Stomach (tissue), 19 donors: ENCODE measurements at places on chromosomes 11 and 22. TPM values are rescaled to one million over a fixed set of nuclear protein-coding genes. Genes with fewer than 3 reads are reported as not detected.

Gene APOL4
- 1.2 TPM for total RNA-seq

Gene VSIG10L2
- not detected for total RNA-seq

Gene GP1BB
- total RNA-seq = 2.4 TPM

Gene GGTLC3
- not detected for total RNA-seq

Gene IL10RA
- total RNA-seq = 10.6 TPM

Gene SPDYC
- total RNA-seq = not detected

Gene EHF
- total RNA-seq = 113 TPM

DNA sequence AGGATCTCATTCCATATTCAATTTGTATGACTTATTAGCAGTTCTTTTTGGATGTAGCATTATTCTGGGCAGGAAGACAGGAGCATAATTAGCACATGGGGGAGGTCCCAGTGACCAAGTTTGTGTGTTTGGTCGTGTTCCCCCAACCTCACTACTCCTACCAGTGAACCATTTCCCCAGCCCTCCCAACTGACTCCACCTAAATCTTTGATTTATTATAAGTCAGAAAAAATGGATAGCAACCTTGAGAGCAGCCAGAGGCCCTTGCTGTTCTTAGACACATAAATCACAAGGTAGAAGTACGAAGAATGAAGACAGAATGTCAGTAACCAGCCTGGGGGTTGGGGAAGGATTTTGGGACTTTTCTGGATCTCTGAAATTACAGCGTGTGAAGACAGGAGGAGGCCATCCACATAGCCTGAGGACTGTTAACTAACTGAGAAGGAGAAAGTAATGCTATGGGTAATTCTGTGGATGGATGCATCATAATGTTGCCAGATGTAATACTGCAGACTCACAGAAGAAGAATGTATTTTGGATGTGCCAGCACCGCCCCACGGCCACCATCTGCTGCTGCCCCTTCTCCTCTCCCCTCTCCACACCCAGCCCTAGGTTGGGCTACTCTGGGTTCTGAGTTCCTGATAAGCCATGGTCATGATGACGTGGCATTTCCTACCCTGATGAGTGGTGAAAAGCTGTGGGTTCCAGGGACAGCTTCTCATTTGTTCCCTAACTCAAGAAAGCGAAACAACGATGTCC lies 124.3 kb upstream of the TTC12 start:
- no peak for DNase-seq

DNA sequence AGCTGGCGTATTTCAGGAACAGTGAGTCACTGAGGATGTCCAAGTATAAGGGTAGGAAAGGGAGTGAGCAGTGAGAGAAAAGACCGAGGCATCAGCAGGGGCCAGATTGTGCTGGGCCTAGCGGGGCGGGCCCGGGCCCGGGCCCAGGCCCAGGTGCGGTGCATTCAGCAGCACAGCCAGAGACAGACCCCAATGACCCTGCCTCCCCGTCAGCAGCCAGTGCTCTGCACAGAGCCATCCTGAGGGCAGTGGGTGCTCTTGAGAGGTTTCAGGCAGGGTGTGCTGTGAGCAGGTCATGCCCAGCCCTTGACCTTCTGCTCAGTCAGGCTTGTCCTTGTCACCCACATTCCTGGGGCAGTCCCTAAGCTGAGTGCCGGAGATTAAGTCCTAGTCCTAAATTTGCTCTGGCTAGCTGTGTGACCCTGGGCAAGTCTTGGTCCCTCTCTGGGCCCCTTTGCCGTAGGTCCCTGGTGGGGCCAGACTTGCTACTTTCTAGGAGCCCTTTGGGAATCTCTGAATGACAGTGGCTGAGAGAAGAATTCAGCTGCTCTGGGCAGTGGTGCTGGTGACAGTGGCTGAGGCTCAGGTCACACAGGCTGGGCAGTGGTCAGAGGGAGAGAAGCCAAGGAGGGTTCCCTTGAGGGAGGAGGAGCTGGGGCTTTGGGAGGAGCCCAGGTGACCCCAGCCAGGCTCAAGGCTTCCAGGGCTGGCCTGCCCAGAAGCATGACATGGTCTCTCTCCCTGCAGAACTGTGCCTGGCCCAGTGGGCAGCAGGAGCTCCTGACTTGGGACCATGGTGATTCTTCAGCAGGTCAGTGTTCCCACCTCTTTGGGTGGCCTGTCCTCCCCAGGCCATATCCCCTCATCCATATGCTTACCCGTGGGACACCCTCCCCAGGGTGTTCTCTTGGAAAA lies 2.1 kb downstream of the MYO7A start:
- no peak for DNase-seq

DNA sequence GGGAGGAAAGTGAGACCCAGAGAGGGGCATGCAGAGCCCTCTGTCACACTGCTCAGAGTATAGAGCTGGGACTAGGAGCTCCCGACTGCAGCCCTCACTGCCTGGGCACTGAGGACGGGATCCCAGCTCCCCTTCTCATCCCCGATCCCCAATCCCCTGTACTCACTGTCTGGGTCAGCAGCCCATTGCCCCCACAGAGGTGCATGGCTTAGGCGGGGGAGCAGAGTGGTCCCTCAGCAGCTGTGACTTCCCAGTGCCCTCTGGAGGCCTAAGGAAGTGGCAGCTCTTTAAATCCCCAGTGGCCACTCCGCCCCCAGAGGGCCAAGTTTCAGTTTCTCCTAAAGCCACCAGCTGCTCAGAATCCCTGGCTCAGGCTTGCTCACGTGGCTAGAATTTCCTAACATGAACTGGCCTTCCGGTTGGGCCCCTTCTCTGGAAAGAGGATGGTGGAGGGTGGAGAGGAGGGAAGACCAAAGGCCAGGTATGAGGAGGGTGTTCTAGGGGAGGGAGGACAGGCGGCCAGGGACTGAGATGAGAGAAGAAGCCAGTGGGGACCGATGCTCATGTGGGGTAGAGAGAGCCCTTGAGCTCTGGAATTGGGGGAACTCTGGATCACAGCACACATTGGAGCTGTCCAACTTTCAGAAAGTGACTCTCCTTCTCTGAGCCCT lies at the start of gene BATF2:
Gene BATF2, minus strand, starts transcription at position 262 of the 671 bp plus-strand sequence. Its CDS starts 57 bp downstream, at position 205.
- DNase-seq = peak; percentile 91

DNA sequence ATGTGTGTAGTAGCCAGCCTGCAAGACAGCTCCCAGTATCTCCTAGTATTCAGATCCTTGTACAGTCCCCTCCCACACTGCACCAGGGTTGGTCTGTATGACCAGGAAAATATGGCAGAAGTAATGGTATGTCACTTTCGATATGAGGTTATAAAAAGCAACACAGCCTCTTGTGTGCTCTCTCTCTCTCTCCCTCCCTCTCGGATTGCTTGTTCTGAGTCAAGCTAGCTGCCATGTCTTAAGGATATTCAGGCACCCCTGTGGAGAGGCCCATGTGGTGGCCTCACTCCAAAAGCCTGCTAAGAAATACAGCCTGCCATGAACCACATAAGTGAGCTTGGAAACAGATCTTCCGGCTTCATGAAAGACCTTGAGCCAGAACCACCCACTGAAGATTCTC lies 25.4 kb downstream of the FXYD6 start:
- peak; percentile 69 for DNase-seq

GRCh38 chr22:45366713-45367112 lies 46.7 kb downstream of the SMC1B start:
- DNase-seq = no peak

- no peak for DNase-seq
Measured at GRCh38 chr11:74981888-74982287, 6.8 kb upstream of the NEU3 start.

DNA sequence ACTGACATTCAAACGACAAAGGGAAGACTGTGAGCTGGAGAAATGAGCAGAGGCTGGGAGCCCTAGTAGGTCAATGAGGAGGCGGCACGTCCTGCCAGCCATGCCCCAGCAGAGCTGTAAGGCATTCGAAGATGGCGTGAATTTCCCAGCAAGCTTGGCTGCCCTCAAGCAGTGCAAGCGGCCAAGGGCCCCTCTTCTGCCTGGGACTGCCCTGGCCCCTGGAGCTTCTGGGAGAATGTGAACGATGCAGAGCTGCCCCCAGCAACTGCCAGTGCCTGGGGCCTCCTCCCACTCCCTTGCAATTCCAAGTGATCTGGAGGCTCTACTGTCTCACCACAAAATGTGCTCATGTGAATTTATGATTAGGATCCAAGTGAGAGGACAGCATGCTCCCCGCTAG lies 4.3 kb downstream of the PPM1F start:
- DNase-seq = no peak

DNA sequence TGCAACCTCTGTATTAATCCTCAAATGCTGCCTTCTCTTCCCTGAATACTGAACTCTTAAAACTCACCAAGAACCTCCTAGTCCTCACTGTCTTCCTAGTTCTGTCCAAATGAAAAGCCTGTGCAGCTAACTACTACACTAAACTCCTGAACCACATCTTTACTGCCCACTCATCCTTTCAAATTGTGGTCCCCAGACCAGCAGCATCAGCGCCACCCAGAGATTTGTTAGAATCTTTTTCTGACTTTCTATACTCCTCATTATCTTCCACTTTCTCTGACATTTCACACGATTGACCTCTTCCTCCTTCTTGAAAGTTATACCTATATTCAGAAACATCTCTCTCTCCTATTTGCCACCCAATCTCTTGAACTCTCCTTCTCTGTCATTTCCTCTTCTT lies 461.3 kb downstream of the DLG2 start:
- no peak for DNase-seq

GRCh38 chr11:1639102-1639620 lies 9.6 kb downstream of the KRTAP5-5 start:
- peak; percentile 33 for DNase-seq
